ENCODE measurements at places on chromosomes 6 and 20. TPM values are rescaled to one million over a fixed set of nuclear protein-coding genes. Genes with fewer than 3 reads are reported as not detected.

- DNase-seq, result no peak
Measured at GRCh38 chr6:125944434-125944816, 12.1 kb upstream of the HINT3 start.

DNA sequence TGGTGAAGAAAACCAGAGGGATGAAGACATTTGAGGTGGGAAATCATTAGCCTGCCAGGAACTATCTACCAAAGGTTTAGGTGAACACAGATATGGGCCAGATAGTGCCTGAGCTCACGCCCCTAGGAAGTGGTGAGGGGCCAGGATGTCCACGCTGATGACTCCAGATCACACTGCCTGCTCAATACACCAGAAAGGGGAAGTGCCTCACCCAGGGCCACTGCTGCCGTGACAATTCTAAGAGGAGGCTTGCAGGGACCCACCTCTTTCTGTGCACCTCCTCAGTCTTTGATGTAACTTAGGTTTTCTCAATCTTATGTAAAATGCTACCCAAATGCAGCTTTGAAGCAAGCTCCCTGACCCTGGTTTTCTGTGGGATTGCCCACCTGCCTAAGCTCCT lies 5.4 kb upstream of the RAB44 start:
- no peak for DNase-seq

- DNase-seq, result no peak
Measured at GRCh38 chr6:162069995-162070394, 657.6 kb downstream of the PRKN start.

- no peak for DNase-seq
Measured at GRCh38 chr6:139545206-139546105, 171.0 kb upstream of the CITED2 start.

- DNase-seq, result no peak
Measured at GRCh38 chr20:47985092-47985850, 200.0 kb upstream of the SULF2 start.

DNA sequence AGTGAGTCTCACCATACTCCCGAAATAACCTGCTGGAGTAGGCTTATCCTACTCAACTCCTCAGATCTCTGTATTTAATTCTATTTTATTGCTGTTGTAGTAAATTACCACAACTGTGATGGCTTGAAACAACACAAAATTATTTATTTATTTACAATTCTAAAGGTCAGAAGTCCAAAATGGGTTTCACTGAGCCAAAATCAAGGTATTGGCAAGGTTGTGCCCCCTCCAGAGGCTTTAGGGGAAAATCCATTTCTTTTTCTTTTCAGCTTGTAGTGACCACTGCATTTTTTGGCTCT lies 869 bp upstream of the SLC17A2 start:
- DNase-seq, result no peak

DNA sequence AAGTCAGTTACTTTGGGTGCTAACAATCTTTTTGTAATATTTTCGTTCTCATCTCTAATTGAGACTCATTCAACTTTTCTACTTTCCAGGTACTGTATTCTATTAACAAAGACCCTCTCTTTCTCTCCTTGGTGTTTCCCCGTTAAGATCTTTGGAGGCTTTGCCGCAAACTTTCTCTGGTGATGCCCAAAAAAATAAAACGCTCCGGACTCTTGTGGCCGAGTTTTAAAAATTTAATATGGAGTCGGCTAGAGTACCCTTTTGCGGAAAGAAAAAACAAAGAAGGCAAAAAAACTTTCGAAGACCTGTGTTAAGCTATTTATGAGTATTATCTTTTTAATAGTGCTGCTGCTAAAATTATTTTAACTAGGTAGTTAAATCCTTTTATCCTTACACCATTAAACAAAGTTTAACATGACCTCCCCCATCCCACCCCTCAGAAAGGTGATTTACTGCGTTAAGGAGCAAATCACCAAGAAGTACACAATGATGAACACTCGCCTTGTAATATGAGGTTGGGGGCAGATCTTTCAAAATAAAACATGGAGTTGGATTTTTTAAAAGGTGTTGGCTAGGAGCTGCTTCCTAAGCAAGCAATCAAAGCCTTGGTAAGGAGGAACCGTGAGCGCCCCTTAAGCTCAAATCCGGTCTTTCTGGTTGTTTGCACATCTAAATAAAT lies 10.0 kb downstream of the SIM1 start:
- DNase-seq, result no peak

- peak; percentile 83 for DNase-seq
Measured at GRCh38 chr6:30721198-30722024, 1.3 kb downstream of the TUBB start.

The LGSN gene
- not detected for polyA plus RNA-seq

The APOBEC2 gene
- 0.41 TPM for polyA plus RNA-seq

DNA sequence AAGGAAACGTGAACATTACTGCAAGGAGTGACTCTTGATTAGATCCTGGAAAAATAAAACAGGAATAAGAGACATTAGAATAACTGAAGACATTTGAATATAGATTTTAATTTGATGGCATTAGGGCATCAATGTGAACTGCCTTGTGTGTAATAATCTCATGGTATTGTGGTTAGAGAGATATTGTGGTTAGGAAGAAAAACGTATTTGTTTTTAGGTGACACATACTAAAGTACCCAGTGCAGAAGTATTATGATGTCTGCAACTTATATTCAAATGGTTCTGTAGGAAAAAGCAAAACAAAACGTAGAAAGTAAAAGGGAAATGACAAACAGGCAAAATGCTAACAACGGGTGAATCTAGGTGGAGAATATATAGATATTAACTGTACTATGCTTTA lies 65.9 kb upstream of the OGFRL1 start:
- DNase-seq, result no peak

Data from urinary bladder (tissue), 4 donors.